Stimulated activated CD8-positive, alpha-beta memory T cell treated with anti-CD3 and anti-CD28 coated beads, Interleukin-4, amount 100 ng/mL, for 4 hours (primary cell): ENCODE measurements at places on chromosomes 16 and 17.

DNA sequence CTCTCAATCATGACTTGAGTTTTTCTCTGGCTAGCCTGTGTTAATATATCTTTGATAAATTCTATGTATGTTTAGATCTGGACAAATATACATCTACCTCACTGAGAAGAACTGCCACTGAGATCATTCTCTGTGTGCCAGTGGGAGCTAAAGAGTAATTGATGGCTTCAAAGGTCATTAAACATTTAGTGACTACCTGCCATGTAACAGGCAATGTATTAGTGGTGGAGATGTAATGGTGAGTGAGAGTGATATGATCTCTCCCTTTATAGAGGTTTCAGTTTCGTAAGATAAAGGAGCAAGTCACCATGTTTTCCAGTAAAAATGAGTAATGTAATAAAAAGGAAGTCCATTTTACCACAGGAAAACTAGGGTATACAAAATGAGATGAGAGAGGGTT, 235.8 kb upstream of the CDH8 start:
- no peak for DNase-seq

GRCh38 chr16:26137956-26138355, 446.2 kb downstream of the HS3ST4 start:
- DNase-seq, result no peak

- DNase-seq, result no peak
Observed at GRCh38 chr17:68611353-68612208, 10.4 kb upstream of the FAM20A start.

GRCh38 chr17:8611619-8612298, 18.8 kb downstream of the MYH10 start:
- DNase-seq, result no peak

GRCh38 chr16:62642677-62643076, 606.4 kb upstream of the CDH8 start:
- DNase-seq, result no peak

DNA sequence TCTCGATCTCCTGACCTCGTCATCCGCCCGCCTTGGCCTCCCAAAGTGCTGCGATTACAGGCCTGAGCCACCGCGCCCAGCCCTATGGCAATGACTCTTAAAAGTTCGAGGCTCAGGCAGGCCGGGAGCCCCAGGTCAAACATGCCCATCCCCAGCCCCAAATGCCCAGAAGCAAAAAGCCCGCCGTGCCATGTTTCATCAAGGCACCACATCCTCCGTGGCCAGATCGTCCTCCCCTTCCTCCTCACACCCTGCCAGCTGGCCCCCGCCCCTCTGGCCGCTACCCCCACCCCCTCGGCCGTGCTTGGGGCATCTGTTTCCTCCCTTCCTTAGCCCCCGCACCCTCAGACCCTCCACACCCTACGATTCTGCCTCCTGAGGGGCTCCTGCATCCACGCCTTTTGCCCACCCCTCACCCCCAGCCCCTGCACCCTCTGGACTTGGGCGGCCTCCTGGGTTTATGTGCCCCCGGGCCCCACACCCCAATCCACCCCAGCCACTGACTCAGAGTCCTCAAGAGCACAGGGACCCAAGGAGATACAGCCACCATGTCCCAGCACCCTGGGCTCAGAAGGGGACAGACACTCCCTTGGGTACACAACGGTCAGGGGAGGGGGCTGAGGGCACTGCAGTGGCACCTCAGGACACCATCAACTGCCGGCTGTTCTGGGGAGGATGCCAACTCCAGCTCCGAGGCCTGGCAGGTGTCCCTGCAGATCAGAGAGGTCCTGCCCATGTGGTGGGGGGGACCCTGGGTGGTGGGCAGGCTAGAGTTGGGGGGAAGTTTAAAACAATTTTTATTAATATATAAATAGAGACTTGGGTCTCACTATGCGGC, 7.1 kb downstream of the CTRB1 start:
- DNase-seq, result no peak

- DNase-seq, result no peak
Observed at GRCh38 chr17:74608511-74608910, 15.0 kb downstream of the CD300E start.

DNA sequence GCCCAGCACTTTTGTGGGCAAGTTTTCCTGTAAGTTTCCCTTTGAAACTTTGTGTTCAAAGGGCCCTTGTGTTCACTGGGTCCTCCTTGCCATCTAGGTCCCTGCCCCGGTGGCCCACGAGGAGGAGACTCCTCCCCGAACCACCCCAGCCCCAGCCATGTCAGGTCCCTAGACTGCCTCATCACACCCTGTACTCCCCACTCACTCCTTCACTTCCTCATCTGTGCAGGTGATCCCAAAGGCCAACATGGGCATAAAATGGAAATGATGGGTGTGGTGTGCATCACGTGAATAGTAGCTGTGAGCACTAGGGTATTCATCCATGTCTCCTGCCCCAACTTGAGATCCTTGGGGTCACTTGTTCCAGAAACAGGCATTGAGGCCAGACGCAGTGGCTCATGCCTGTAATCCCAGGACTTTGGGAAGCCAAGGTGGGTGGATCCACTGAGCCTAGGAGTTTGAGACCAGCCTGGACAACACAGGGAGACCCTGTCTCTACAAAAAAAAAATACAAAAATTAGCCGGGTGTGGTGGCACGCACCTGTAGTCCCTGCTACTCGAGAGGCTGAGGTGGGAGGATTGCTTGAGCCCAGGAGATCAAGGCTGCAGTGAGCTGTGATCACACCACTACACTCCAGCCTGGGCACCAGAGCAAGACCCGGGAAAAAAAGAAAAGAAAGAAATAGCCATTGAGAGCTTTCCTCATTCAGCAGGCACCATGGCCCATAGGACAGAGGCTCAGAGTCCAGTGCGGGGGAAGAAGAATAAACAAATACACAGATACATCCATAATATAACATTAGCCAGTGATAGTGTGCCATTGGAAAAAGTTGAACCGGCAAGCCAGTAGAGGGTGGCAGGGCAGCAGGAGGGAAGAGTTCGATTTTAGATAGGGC, 74.5 kb downstream of the KATNIP start:
- no peak for DNase-seq

- DNase-seq, result no peak
Observed at GRCh38 chr16:15523092-15523541, 88.7 kb downstream of the BMERB1 start.

DNA sequence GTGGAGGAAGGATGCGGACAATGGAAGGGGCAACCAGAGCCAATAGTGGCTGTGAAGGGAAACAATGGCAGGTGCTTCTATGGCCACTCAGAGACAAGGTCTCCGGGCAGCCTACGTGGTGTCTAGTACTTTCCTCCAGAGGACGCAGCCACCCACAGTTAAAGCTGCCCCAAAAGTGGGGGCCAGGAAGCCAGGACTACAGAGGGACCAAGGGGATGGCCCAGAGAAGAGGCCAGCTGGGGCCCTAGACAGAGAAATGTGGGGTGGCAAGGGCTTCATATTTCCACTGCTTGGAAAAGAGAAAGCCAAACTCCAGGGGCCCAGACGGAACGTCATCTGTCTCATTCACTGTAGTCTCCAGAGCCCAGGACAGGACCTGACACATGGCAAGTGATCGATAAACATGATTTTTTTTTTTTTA, 837 bp upstream of the PER1 start:
- DNase-seq, result no peak

GRCh38 chr17:64081802-64082799, 47.8 kb downstream of the ERN1 start:
- no peak for DNase-seq

- DNase-seq, result no peak
Observed at GRCh38 chr17:32992321-32993033, 830 bp downstream of the SPACA3 start.

DNA sequence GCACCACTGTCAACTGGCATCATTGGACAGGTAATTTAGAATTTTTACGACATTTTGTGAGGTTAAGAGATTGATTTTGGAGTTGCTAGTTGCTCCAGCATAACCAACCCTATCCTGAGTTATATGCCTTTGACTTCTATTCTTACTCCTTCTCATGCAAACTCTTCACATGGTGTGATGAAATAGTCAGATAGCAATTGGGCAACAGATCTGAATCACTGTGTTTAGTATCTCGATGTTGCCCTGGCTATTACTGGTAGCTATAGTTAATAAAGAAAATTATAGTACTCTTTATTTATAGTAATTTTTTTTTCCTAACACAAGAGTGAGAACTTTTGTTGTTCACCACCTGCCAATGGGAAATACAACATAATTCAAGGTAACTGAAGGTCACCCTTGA, 494.8 kb upstream of the TOM1L1 start:
- no peak for DNase-seq

GRCh38 chr16:69840975-69841374, 78.8 kb downstream of the WWP2 start:
- no peak for DNase-seq

DNA sequence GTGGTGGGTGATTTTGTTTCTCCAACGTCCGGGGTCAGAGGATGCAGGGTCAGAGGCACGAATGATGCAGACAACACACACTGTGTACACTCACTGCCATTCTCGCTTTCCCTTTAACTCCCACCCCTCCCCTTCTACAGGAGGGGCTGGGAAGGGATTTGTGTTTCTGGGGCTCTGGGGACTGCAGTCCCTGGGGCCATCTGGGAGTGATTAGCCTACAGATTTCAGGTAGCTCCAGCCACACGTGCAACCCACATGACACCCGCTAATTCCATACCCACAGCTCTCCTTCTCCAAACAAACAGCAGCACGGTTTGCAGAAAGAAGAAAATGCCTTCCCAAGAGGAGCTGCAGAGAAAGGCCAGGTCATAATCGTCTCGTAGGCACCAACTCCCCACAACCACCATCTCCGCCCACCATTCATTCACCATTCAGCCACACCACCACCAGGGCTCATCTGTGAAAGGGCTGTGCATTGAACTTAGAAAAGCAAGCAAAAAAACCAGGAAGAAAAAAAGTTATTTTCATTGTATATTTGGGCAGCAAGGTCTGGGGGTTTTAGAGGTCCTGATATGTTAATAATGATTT, 9.4 kb upstream of the SOX9 start:
- DNase-seq, result no peak

GRCh38 chr17:28861393-28862203, 6.8 kb downstream of the ERAL1 start:
- no peak for DNase-seq

GRCh38 chr17:74736513-74737298, at the start of gene RAB37:
Gene RAB37 (plus strand): TSS chr17:74737256. CDS start chr17:74737273, 17 bp downstream.
- DNase-seq, result no peak

DNA sequence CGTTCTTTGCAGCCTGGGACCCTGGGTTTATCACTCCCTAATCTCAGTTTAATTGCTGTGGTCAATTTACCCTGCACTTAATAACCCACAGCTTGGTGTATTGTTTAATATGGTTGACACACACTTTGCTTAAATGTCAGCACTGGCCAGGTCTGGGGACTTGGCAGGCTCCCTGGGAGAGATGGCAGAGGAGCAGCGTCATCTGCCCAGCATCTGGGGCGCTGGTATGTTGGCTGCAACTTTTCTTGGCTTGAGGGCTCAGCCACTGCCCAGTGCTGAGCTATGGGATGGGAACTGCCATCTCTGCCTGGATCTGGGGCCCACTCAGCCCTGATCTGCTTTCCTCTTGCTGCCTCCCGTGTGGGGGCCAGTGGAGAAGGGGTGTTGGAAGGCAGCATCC, 115.7 kb upstream of the IRX3 start:
- DNase-seq, result no peak

GRCh38 chr16:87017371-87018012, 299.7 kb downstream of the C16orf95 start:
- DNase-seq, result no peak

DNA sequence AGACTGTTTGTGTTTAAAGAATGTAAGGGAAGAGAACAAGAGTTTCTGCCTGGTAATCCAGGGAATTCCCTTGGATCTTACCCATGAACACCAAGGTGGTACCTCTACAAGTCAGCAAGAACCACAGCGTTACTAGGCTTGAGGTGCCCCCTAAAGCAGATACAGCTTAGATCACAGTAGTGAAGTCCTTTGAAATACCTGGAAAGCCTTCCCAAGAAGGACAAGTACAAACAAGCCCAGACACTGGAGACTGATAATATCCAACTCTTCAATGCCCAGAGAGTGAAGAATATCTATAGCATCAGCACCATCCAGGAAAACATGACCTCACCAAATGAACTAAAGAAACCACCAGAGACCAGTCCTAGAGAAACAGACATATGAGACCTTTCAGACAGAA, 3.8 kb upstream of the APPBP2 start:
- DNase-seq, result no peak

- no peak for DNase-seq
Observed at GRCh38 chr17:75571885-75572215, 15.8 kb upstream of the MYO15B start.

DNA sequence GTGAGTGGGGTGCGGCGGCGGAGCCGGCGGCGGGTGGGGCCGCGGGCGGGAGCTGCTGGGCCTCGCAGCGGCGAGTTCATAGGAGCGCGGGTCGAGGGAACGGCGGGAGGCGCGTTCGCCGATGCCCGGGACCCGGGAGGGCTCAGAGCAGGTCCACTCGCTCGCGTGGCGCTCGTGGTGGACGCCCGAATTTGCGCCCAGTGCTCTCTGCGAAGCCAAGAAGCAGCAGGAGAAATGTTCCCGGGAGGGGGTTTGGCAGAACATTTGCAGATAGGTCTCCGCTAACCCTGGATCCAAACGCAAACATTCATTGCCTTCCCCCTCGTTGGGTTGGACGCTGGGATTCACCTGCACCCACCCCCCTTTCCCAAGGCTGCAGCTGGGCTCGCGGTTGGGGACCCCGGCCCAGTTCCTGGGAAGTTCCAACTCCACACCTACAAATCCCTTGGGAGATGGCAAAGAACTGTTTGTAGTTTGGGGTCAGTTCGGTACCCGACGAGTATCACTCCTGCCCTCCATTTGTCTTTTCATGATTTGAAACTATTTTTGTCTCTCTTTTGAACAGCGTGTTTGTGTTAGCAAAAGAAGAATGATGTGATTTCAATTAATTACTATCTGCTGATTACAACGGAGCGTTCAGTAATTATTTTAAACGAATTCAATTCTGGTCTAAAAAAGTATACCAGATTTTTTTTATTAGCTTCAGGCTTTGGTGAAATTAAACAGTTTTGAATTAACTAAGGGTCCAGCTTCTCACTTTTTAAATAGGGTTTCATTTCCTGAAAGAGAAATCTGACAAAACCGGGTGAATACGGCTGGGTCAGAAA, 2.3 kb downstream of the NTN1 start:
- DNase-seq, result no peak

- no peak for DNase-seq
Observed at GRCh38 chr16:12197812-12198211, 221.3 kb downstream of the SNX29 start.

DNA sequence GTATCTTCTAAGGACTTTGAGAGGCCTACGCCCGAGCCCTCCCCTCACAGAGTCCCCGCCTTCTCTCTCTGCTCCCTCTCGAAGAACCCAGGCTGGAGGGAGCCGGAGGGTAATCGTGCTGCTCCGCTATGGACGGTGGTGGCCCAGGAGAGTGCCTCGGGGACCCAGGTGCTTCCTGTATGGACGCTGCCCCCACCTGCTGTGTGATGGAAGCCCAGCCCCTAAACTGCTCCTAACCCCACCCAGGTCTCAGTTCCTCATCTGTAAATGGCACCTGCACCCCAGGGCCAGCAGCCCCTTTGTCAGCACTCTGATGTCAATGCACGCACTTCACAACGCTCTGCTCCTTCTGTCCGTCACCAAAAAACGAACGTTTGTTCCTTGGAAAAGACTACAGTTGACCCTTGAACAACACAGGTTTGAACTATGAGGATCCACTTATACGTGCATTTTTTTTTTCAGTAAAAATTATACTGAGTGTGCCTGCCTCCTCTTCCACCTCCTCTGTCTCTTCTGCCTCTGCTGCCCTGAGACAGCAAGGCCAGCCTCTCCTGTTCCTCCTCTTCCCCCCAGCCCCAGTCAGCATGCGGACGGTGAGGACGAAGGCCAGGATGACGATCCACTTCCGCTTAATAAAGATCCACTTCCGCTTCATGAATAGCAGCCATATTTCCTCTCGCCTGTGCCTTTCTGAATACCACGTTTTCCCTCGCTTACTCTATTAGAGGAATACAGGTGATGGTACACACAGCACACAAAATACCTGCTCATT, 118.3 kb downstream of the BANP start:
- no peak for DNase-seq
